Bronchial epithelial cell (primary cell): ENCODE measurements at places on chromosomes 7 and 10.

DNA sequence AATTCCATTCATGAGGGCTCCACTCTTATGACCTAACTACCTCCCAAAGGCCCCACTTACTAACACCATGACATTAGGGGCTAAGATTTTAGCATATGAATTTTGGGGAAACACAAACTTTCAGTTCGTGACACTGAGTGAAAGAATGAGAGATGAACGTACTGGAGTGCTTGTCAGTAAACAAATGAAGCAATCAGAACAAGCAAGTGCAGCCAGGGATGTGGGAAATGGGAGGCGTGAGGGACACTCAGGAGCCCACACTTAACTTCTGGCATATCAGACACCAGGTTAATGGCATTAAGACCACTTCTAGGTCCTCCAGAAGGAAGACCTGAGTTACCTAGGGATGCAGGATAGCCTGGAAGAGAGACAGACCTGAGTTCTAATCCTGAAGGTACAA is 2.3 kb upstream of the MDFIC start:
- no peak for DNase-seq

GRCh38 chr7:135290594-135290993 is 57.0 kb downstream of the STRA8 start:
- no peak for DNase-seq

- peak; percentile 81 for DNase-seq
Measured at GRCh38 chr10:62512732-62513475, 138.7 kb downstream of the ZNF365 start.

DNA sequence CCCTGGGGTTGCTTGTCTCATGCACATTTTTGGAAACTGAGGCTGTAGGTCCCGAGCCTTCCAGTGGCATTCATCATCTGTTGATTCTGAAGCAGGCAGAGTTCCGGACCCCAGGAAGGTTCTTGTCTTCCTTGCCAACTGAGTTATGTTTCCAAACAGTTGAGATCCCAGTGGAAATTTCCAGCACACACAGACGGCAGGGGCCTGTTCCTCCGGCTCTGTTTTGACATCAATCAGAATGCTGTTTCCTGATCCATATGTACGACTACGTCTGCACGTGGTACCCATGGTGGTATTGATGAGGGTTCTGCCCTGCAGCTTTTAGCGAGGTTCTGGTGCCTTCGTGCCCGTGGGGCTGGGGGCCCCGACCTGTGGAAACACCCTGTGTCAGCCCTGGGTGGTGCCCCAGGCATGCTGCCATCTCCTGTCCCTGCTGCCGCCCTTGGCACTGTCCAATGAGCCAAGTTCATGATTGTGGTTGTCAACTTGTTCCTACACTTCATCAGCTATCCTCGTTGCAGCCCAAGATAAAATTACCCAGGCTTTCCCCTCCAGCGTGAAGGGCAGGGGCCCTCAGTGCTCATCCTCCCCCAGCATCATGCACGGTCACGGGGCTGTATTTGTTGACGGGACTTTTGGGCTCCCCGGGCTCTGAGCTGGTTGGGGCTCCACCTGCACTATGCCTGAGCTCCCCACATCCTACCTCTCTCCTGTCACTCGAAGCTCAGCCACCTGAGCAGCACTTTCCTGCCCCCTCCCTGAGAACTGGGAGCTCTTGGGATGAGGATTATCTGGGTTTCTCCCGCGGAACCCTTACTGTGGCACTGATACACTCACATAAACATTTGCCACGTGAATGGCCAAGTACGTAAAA is 7.8 kb upstream of the DPYSL4 start:
- no peak for DNase-seq

DNA sequence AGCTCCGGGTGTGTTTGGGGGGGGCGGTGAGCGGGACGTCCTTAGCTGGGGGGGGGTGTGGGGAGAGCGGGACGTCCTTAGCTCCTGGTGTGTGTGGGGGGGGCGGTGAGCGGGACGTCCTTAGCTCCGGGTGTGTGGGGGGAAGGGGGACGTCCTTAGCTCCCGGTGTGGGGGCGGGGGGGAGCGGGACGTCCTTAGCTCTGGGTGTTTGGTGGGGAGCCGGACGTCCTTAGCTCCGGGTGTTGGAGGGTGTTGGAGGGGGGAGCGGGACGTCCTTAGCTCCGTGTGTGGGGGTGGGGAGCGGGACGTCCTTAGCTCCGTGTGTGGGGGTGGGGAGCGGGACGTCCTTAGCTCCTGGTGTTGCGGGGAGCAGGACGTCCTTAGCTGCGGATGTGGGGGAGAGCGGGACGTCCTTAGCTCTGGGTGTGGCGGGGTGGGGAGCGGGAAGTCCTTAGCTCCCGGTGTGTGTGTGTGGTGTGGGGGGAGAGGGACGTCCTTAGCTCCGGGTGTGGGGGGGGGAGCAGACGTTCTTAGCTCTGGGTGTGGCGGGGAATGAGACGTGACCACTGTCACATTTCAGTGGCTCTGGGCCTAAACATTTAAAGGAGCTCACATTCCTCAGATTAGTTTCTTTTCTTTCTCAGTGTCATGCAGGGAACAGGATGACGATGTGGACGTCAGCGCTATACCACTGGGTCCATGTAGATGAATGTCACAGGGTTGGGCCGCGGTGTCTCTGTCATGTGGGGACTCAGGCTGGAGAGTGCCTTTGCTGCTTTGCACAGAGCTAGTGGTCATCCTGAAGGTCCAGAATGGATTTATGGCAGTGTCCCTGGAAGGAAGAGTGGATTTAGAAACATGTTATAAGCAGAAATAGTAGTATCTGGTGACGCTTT is 7.5 kb downstream of the DYNC2I1 start:
- peak; percentile 72 for DNase-seq

DNA sequence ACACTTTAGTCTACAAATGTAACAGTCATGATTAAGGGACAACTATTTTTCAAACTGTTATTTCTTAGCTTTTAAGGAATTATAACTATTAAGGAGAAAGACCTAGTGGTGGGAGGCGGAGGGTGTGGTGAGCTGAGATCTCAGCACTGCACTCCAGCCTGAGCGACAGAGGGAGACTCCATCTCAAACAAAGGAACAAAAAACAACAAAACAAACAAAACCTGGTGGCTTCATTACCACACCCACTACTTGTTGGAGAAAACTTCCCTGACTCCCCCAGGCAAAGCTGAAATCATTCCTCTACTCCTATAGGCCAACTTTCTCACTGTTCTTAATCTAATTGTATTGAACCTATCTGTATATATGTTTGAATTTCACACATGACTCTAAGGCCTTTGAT is 3.2 kb downstream of the POLR1F start:
- DNase-seq = no peak
